Islet precursor cell (in vitro differentiated cells): ENCODE measurements at places on chromosomes 5 and 9.

DNA sequence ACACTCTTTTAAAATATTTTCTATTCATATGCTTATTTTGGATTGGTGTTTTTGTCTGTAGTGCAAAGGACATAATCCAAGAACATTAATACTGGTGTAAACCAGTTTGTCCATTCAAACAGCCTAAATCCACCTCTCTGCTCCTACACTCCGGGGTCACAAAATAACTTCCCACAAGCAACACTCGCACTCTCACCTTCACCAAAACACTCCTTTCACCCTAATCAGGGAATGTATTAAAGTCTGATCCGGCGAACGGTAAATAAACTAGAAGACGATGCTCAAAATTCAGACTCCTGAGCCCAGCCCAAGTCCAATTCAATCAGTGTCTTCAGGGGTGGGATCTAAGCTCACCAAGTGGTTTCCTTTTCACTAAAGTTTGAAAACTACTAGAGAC lies 649 bp downstream of the AP3B1 start:
- DNase-seq: peak; percentile 50

DNA sequence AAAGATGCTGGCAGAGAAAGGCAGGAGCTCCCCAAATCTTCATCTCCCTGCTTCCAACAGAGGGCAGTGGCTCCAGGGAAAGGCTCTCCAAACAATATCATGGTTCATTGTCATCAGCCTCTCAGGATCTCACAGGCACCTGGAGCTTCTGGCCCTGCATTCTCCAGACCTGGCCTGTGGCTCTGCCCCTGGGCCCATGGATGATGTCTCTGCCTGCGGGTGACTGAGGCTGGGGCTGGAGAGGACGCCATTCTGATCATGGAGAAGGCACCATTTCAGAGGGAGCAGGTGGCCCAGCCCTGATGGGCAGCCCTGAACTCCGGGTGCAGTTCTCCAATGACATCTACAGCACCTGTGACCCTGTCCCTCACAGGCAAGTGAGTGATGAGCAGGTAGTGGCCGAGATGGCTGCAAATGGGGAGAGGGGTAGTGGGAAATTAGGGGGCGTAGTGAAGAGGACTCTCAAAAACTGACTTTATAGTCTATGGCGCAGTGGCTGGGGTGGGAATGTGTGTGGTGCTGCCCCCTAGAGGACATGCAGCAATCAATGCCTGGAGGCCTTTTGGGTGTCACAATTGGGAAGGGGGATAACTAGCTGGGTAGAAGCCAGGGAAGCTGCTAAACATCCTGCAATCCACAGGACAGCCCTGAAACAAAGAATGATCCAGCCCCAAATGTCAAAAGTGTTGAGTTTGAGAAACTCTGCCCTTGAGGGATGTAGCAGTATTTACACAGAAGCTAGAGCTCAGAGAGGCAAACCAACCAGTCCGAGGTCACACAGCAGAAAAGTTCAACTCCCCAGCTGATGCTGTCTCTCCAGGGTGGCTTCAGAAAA lies 3.2 kb downstream of the SH3PXD2B start:
- peak; percentile 61 for DNase-seq

DNA sequence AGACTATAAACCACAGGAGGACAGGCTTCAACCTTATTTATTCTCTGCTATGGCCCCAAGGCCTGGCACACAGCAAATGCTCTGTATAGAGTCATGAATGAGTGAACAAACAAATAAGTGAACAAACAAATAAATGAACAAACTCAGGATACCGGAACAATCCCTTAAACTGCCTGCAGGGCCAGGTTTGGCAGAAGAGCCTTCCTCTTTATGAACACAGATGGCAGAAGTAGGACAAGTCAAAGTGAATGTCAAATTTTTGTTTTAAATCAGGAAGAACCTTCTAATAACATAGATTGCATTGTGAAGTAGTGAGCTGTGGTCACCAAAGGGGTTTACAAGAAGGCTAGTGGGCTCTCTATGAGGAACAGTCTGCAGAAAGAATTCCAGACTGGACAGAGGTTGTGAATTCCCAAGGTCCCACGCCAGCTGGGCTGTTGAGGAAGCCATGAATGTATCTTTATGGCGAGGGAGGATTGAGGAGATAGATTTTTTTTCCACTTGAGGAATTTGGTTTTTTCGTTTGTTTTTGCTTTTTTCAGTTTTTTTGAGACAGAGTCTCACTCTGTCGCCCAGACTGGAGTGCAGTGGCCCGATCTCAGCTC lies 30.3 kb upstream of the STING1 start:
- DNase-seq: no peak

DNA sequence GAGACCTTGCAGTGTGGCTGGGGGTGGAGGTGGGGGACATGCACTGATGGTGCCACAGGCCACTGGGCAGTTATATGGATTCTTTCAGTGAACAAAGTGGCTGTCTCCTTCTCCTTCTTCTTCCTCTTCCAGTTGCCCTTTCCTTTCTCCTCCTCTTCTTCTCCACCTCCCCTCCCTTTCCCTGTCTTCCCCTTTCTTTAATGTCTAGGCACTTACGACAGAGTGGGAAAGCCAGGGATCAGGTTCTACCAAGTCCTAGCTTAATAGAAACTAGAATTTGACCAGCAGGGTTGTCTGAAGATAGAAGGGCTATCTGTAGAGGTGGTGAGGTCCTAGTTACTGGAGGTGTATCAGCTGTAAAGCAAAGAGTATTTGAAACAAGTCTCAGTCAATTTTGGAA lies 62.8 kb downstream of the COL15A1 start:
- DNase-seq: no peak

DNA sequence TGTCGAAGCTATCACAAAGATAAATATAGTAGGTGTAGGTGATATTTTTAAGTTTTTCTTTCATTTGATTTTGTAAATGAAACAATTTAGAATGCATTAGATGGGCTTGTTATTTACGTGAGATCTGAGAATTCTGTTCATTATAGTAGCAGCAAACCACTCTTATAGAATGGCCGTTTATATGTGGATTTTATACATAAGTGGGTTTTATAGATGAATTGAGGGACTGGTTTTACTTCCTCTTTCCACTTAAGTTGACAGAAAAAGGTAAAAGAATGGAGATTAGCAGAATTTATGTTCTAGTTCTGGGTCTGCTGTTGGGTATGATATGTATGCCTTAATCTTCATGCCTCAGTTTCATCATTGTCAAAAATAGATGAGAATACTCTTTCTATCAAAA lies 5.6 kb downstream of the RMI1 start:
- no peak for DNase-seq
